ENCODE measurements at places on chromosomes 2 and 18. TPM values are rescaled to one million over a fixed set of nuclear protein-coding genes. Genes with fewer than 3 reads are reported as not detected.

DNA sequence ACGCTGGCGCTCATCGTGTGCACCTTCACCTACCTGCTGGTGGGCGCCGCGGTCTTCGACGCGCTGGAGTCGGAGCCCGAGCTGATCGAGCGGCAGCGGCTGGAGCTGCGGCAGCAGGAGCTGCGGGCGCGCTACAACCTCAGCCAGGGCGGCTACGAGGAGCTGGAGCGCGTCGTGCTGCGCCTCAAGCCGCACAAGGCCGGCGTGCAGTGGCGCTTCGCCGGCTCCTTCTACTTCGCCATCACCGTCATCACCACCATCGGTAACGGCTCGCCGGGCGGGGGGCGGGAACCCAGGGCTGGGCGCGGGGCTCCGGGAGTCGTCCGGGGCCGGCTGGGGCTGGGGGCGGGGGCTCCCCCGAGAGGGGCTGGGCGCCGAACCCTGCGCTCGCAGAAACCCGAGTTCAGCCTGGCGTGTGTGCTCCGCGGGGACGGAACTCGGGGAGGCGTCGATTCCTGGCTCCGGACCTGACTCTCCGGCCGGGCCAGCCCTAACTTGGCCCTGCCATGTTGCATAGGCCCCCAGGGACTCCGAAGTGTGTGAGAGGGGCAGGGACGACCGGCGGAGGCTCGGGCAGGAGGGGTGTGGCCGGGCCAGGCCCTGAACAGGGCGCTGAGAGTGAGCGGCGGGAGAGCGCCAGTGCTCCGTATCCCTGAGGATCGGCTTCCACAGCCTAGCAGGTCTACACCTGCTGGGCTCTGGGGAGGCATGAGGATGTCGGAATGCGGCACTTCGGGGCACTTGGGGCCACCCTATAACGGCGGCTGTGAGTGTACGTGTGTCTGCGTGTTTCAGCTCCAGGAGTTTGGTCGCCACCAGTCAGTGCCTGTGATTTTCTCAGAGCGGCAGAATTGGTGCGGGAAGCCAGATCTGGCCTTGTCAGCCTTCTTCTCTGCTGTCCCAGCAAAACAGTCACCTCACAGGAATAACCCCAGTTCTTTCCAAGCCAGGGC, 651 bp downstream of the KCNK3 start:
- peak; percentile 60 for DNase-seq

- no peak for DNase-seq
Observed at GRCh38 chr2:174680221-174680620, 82.6 kb upstream of the WIPF1 start.

DNA sequence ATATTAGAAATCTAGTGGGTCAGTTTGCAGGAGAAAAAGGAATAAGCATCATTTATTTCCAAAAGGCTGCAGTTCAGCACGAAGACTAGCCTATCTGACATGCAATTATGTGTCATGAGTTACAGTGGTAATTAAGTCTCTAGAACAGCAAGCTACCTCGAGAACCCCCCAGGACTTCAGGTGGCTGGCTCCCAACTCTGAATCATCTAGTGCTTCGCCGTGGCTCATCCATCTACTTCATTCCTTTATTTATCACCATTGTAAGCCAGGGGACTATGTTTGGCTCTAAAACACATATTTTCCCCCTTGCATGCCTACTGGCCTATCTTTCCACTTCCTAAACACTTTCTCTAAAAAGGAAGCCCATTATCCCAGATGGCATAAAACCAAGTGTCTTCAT, 121.6 kb downstream of the TXNL1 start:
- DNase-seq = no peak

- DNase-seq = no peak
Observed at GRCh38 chr2:85789271-85789670, 35.5 kb downstream of the ATOH8 start.

DNA sequence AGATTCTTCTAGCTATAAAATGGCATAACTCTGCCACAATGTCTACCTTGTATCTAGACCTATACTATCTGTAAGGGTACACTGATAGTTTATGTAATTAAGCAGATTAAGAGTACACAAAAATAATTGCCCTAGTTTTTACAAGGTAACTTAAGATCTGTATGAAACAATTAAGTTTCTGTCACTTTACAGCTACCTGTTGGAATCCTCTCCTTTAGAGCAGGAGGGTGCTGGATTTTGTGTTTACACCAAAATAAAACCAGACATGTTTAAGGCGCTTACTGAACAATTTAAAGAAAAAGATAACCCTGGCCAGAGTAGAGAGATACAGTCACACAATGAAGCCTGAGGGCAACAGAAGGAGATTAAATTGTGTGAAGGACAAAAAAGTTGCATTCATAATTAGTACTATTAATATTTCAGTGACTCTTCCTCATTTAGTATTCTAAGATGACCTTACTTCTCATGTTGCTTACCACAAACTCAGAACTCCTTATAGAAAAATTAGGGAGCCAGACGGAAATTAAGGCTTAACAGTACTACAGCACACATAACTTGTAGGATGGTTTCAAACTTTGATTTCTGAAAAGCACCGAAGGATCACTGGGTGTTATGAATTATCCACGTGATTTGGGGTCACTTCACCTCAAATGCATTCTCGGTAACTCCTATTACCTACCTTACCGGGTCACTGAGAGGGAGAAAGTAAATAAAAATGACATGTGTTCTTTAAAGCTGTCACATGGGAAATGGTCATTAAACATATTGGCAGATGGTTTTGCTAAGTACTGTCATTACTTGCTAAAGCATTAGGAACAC, 1.0 kb downstream of the DARS1 start:
- no peak for DNase-seq

The PNKD gene
- total RNA-seq = 36.7 TPM
